ENCODE measurements at places on chromosomes 7 and 10.

GRCh38 chr10:86723009-86723408 is 33.4 kb upstream of the BMPR1A start:
- DNase-seq = no peak

DNA sequence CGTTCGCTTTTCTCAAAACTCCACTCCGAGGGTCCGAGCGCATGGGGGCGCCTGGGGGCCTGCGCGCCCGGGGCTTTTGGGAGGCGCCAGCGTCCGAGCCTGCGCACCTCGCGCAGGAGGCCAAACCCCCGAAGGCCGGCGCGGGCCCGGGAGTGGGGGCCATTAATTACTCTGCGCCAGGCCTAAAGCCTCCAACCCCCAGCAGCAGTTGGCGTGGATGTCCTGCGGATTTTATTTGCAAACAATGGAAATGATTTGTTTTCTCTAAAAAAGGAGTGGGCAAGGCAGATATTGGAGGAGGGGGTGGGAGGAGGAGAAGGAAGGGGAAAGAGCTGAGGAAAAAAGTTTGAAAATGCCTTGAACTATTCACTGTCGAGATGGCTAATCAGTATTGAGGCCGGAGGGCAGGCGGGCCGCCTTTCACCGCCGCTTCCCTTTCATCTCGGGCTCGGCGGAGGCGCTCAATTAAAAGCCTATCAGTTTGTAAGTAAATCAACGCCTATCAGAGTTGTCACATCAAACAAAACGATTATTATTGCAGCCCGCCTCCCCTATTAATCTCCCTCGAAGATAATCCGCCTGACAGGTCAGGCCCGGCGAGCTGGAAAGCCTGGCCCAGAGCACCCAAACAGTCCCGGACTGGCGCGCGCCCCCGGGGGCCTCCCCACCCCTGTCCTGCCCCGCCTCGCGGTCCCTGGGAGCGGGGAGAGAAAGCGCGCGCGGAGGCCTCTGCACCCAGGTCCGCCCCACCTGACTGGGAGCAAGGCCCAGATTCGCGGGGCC is 3.4 kb upstream of the ZNF503 start:
- no peak for DNase-seq

GRCh38 chr10:48634198-48634983 is 29.5 kb upstream of the ARHGAP22 start:
- no peak for DNase-seq

DNA sequence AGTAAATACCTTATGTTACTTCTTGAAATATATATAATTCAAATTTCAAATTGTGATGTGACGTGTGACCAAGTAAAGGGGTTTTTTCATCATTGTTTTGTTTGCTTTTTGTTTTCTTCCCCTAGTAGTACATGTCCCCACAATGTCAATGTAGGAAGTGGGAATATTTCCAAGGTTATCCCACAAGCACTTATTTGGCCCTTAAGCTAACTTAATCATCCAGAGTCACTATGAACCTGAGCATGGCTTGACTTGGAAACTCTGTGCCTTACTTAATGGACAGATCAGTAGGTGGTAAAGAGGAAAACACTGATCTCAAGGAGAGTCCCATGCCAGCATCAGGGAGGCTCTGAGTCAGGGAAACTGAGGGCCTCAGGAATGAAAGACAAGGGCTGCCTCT is 569.3 kb upstream of the IGFBP3 start:
- DNase-seq = no peak

DNA sequence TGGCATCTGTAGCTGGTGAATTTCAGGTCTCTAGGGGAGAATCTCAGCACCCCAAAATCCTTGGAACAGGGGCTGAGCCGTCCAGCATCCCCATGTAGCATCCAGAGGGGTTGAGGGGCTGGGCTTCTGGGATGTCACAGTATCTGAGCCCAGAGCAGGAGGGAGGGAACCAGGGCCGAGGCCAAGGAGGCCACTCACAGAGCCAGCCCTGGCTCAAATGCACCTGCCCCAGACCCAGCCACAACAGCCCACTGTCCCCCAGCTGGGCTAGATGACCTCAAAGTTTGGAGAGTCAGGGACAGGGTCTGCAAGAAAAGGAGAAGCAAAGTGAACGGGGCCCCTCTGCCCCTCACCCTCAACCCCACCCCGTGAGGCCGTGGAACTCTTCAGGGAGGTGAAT is 22.3 kb downstream of the VSIR start:
- DNase-seq = no peak

DNA sequence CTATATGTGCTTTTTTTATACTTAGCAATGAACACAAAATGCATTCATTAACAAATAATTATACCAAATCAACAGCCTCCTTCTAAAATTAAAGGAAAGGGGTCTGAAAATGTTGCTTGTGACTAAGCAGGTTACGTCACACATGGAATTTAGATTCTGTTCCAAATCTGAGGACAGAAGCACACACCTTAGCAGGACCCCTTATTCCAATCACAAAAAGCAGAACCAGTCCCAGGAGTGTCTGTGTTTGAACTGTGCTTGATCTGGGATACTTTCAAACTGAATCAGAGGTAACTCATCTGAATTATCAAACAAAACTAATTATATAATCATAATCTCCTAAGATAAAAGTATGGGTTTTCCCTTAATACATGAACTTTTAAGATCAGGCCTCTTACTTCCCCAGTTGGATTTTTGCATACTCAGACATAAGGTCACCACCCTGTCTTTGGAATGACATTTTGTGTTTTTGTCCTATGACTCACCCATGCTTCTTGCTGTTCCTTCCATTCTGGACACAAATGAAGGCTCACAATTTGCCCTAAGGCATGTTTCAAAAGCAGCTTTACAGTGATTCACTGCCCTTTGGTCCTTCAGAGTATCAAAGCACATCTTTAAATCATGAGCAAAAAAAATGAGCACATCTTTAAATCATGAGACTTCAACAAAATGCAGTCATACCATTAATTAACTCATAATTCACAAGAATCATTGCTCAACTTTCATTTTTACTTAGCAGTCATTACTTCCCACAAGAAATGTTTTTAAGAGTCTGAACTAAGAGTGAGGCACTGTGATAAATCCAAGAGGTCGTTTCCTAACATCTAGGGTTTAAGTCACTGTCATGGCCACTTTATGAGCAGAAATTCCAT is 35.5 kb downstream of the SEMA3C start:
- no peak for DNase-seq

- no peak for DNase-seq
These were observed 247.4 kb downstream of the KIAA1217 start for GRCh38 chr10:24456322-24456721.

DNA sequence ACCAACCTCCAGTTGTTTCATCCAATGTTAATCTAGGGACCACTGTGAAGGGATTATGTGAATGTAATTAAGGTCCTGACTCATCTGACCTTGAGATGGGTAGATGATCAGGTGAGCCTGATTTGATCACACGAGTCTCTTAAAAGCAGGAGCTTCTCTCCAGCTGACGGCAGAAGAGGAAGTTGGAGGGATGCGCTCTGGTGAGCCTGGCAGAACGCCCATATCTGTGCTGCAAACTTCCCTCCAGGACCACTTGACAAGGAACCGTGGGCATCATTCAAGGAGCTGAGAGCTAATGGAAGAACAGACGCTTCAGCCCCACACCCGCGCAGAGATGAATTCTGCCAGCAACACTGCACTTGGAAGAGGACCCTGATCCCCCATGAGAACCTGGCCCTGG is 642.4 kb downstream of the TNS3 start:
- no peak for DNase-seq

DNA sequence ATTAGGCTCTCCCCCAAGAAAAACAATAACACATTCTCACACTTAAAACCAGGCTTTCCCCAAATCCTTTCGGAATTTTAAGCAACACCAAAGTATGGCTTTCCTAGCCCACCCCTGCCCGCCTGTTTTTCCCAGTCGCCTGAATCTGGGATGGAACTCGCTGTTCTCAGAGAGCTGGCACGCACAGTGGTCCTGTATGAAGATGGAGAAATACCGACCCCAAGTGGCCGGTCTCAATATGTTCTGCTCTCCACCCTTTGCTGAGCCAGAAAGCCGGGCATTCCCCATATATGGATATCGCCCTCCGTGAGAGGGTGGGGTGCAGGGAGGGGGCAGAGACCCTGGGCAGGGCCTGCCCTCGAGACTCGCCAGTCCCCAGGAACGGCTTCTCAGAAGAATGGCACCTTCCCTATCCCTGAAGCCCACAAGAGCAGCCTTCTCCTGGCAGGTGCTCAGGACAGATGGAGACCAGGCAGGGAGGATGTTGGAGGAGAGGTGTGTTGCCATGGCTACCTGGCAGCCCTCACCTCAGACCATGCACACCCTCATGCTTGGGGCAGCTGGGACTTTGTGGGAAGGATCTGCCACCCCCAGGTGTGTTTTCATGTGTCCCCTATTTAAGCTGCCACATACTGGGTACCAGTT is 3.4 kb downstream of the TACR2 start:
- DNase-seq = no peak

DNA sequence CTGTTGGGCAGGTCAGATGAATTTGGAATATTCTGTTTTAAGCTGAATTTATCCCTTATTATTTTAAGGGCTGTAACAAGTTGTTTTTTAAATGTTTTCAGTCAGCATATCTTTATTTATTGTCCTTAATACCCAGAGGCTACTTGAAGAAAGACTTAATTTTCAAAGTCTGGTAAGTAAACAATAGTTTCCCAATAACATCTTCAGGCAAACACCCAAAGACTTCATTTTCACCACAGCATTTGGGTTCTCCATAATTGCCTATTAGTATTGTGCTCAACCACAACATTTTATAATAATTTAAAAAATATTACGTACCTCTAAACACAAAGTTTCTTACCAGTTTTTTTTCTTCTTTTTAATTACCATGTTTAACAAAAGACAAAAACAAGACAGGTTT is 60.0 kb upstream of the MKLN1 start:
- no peak for DNase-seq

- no peak for DNase-seq
These were observed 99.6 kb upstream of the NPS start for GRCh38 chr10:127449490-127449889.

GRCh38 chr10:53754596-53755250 is 982.1 kb upstream of the MBL2 start:
- no peak for DNase-seq

GRCh38 chr7:2038931-2039728 is 193.6 kb downstream of the MAD1L1 start:
- DNase-seq = no peak

- no peak for DNase-seq
These were observed 993 bp downstream of the ZC3HAV1 start for GRCh38 chr7:139108266-139109187.

DNA sequence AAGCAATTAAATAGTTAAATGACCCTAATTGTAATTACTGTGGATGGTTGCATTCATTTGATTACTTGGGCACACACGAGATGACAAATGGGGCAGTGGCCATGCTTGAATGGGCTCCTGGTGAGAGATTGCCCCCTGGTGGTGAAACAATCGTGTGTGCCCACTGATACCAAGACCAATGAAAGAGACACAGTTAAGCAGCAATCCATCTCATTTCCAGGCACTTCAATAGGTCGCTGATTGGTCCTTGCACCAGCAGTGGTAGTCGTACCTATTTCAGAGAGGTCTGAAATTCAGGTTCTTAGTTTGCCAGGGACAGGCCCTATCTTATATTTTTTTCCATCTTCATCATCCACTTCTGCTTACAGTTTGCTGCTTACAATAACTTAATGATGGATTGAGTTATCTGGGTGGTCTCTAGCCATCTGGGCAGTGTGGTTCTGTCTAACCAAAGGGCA is 8.3 kb downstream of the PCBD1 start:
- DNase-seq = peak; percentile 46

GRCh38 chr10:112532189-112532588 is 85.2 kb downstream of the VTI1A start:
- DNase-seq = no peak

DNA sequence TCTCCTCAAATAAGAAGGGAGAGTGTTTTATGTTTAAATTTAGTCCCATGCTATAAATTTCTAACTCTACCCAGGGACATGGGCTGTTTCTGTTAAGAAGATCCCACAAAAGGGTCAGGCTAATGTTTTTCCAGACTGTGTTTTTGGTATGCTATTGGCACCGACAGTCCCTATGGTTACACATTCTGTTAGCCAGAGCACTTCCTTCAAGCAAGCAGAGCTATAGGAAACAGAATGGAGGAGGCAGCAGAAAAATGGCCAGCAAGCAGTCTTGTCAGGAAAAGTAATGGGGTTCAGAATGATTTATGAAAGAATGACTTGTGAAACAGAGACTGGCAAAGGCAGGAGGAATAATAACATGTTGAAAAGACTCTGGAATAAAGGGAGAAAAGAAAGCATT is 44.8 kb upstream of the PHYHIPL start:
- DNase-seq = no peak

DNA sequence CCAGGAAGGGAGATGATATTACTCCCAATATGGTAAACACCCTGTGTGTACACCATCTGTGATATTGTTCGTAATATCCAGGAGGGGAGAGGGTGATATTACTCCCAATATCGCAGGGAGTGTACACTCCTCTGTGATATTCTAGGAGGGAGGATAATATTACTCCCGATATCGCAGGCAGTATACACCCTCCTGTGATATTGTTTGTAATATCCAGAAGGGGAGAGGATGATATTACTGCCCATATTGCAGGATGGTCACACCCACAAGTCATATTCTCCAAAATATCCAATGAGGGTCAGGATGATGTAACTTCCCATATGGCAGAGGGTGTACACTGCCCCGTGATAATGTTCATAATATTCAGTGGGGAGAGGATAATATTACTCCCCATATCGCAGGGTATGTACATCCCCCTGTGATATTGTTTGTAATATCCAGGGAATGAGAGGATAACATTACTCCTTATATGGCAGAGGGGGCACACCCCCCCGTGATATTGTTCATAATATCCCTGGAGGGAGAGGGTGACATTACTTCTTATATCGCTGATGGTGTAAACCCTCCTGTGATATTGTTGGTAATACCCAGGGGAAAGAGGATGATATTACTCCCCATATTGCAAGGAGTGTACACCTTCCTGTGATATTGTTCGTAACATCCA is 17.1 kb downstream of the AZGP1 start:
- DNase-seq = no peak

DNA sequence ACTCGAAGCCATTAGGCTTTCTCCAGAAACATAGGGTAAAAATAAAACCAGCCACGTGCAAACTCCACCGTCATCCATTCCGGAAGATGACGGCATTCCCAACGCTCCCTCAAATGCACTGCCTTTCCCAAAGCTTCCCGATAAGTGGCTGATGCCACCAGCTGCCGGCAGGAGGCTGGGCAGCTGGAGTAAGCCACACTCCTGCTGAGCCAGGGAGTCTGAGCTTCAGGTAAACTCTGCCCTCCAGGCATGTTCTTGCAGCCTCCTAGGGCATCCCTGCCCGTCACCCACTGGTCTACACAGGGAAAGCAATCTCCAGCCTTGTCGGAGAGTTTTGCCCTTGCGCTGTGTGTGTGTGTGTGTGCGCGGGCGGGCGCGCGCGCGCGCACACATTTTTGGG is 40.5 kb upstream of the TMEM273 start:
- no peak for DNase-seq

- no peak for DNase-seq
These were observed 472.0 kb upstream of the AKR1E2 start for GRCh38 chr10:4353964-4354363.

DNA sequence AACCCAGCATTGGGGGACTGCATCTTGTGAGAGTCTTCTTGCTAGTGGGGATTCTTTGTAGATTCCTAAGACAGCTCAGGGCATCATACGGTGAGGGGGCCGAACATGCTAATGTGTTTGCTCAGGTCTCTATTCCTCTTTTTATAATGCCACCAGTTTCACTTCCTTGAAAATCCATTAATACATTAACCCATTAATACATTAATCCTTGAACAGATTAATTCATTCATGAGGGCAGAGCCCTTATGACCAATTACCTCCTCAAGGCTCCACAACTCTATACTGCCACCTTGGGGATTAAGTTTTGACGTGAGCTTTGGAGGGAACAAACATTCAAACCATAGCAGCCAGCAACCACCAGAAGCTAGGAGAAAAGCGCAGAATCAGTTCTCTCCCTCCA is 67.2 kb upstream of the POT1 start:
- DNase-seq = no peak
